ENCODE measurements at places on chromosomes 4 and X.

DNA sequence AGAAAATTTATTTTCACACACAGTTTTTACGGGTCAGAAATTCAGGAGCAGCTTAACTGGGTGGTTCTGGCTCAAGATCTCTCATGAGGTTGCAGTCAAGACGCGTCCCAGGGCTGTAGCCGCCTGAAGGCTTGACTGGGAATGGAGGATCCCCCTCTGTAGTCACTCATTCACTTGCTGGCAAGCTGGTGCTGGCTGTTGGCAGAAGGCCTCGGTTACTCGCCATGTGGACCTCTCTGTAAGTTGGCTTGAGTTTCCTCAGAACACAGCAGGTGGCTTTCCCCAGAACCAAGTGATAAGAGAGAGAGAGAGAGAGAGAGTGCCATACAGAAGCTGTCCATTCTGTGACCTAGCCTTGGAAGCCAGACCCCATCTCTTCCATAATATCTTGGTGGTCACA, 132.8 kb downstream of the DCLK2 start:
- DNase-seq: no peak

DNA sequence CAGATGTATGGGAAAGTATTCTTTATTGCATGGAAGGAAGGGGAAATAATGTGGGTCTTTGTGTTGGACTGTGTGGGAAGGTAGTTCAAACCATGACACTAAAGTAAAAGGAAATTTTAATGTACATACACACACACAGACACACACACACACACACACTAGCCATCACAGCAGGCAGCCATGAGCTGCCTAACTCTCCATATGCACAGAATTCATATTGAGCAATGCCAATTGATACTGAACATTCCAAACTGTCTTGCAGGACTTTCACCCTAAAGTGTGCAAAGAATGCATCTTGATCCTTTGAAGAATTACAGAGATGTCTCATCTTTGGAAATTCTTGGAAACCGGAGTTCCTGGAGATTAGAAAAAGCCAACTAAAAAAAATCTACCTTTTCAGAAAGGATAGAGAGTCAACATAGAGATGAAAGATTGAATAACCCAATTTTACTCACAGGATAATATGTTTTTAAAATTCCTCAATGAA, 120.6 kb upstream of the MBNL3 start:
- DNase-seq: no peak

DNA sequence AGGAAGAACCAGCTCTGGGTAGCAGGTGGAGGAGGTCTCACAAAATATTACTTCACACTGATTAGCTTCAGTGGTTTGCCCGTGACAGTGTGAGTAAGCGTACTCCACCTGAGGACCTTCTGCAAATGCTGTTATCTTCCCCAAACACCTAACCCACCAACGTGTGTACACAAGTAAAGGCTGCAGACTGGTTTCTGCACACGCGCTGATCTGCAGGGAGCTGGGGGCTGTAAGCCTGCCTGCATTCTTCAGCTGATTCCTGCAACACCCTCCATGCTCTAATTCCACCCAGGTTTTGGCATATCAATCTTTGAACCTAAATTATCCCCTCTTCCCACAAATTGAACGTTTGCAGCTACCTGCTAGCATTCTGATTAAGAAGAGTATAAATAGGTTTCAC, 820.2 kb downstream of the TRIML1 start:
- DNase-seq: no peak

GRCh38 chr4:135966936-135967335, 1565.4 kb downstream of the PCDH18 start:
- no peak for DNase-seq

- no peak for DNase-seq
Measured at GRCh38 chr4:87075876-87076275, 141.1 kb downstream of the AFF1 start.

GRCh38 chr4:176271749-176272148, 2.7 kb upstream of the ASB5 start:
- peak; percentile 1 for DNase-seq

DNA sequence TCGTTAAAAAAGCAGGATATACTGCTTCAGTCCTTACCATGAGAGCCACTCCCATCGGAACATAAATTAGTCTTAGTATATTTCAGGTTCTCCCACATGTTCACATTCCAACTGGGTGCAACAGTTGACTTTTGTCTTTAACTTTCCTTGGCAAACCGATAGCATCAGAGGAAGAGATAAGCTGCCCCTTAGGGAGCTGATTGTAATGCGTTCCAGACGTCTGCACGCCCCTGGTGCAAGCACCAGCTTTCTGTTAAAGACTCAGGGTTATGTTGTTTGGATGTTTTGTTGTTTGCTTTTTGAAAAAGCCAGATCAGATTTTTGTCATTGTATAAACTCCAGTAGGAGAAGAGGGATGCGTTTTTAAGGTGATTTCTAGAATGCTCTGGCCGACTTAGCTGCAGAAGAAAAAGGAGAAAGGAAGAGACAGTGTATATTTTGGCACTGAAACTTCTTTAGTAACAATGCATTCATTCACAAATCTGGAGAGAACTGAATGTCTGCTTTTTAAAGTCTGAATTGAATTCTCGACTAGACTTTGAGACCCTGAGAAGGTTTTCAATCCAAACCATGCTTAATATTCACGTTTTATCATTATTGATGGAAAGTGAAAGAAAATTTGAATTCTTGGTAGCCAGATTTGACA, 160.9 kb downstream of the CBR4 start:
- DNase-seq: no peak

GRCh38 chr4:87540146-87541058, 11.2 kb upstream of the SPARCL1 start:
- no peak for DNase-seq

DNA sequence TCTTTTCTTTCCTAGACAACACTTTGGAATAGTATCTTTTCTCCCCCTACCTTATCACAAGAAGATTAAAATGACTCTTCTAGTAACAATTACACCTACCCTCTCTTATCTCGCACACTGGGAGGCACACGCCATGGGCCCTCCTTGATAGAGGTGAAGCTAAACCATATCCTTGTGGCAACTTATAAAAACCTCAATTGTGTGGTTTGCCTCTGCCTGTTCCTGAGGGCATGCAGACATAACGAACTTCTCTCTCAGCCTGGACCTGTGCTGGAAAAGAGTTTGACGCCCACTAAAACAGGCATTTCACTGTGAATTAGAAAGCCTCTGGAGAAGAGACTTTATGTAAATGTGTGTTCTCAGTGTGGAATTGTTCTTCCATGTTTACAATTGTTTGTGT, 141.2 kb downstream of the NDST3 start:
- no peak for DNase-seq

GRCh38 chrX:146907391-146908240, 93.1 kb upstream of the CXorf51A start:
- DNase-seq: no peak

DNA sequence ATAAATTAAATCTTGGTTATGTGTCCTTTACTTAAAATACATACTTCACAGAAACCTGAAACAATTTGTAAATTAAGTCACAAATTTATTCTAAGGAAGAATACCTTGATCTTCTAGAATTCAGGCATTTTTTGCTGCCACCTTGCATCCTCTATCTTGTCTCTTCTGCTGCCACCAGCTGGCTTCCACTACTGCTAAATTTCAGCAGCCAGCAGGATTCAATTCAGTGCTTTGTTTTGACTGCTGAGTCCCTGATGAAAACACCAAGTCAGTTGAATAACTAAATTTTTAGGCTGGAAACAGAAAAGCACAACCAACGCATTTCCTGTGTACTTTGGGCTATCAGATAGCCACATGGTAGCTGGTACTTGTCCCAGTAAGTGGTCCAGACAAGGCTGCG, 2.4 kb upstream of the MBTPS2 start:
- DNase-seq: no peak

GRCh38 chr4:675980-676870, 1.9 kb downstream of the MYL5 start:
- DNase-seq: no peak

- DNase-seq: no peak
Measured at GRCh38 chr4:24372341-24372740, 212.0 kb downstream of the DHX15 start.

DNA sequence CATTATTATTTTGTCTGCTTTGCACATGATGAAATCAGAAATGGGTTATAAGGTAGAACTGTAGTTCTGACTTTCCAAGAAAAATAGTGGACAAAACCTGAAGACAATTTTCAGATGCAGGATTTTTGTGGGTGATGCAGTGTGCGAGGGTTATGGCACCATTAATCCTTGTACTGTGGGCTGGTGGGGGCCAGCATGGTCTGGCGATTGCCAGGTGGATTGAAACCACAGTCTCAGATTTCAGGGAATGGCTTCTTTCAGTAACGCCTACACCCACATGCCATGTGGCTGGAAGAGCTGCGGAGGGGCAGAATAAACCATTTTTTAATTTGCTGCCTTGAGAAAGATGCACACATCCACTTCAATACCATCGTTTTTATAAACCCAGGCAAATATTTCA, 150.5 kb downstream of the ARSF start:
- DNase-seq: no peak

DNA sequence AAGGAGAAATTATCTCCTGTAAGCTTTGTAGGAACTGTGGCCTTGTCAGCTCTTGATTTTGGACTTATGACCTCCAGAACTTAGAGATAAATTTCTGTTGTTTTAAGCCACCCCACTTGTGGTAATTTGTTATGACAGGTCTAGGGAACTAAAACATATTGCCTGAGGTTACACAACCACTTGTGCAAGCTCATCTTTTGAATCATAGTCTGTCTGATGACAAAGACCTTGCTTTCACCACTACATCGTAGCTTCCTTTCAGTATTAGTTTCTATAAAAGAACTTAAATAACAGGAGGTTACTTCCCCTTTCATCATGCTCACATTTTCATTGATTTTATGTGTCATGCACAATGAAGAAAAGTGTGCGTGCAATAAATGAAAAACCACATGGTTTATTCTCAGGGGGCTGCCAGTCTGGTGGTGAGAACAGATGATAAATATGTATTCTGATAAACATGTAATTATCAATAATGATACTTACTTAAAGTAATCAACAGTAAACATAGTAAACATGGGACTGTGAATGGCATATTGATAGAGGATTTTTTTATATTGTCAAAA, 690.0 kb upstream of the HS3ST1 start:
- DNase-seq: no peak

GRCh38 chr4:1939664-1940509, 68.7 kb downstream of the NSD2 start:
- DNase-seq: peak; percentile 61

DNA sequence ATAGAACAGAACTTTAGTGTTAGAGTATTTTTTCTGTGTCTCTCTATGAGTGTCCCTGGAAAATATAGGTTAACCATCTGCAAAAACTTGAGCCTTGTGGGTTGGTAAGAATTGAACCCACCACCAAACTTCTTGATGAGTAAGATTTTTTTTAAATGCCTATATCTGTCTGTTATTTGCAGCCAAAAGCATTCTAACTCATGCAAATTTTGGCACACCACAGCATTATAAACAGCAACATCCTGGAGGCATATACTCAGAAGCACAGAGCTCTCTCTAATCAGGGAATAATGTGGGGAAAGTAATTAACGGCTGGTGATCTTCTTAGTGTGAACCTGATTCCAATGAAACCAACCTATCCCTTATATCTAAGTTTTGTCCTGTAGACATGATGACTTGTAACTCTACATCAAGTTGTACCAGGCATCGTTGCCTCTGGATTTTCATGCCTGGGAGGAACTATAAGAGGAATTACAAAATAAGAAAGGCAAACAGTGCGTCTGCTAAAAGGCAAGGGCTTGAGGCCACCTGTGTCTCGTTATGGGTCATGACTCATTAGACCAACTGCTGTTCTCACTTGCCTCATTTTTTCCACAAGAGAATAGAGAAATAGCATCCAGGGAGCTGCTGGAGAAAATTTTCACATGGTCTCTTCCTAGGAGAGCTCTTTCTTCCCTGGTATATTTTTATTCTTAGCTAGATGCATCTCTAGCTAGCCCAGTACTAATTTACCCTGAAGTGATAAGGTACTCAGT, 202.4 kb downstream of the CHIC2 start:
- no peak for DNase-seq

Data from Caki2 (cell line).